Stimulated activated CD4-positive, alpha-beta T cell treated with anti-CD3 and anti-CD28 coated beads, Interleukin-2, amount 100 ng/mL, for 24 hours (primary cell): ENCODE measurements at places on chromosomes 11 and 22.

- no peak for DNase-seq
These were observed 4.9 kb downstream of the DAGLA start for GRCh38 chr11:61684870-61685616.

- DNase-seq = no peak
These were observed 58.4 kb downstream of the PPFIBP2 start for GRCh38 chr11:7572001-7572712.

GRCh38 chr22:25728071-25728470, 13.9 kb upstream of the MYO18B start:
- no peak for DNase-seq

- peak; percentile 84 for DNase-seq
These were observed 4.5 kb downstream of the GSTT2 start for GRCh38 chr22:23984430-23984829.

DNA sequence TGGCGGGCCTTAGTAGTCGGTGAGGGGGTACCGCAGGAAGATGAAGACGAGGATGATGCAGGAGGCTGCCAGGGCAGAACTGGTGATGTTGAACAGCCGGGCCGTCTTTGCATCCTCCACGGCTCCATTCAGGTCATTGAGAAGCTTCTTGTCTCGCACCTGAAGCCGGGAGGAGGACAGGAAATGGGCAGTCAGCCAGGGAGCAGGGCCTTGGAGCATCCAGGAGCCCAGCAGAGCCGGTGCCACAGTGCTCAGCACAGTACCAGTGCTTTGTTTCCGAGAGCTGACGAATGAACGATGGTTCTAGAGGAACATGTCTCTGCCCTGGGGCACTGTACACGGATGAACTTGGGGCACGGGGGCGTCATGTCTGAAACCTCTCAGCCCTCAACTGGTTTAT, 15.1 kb downstream of the IFITM10 start:
- no peak for DNase-seq

DNA sequence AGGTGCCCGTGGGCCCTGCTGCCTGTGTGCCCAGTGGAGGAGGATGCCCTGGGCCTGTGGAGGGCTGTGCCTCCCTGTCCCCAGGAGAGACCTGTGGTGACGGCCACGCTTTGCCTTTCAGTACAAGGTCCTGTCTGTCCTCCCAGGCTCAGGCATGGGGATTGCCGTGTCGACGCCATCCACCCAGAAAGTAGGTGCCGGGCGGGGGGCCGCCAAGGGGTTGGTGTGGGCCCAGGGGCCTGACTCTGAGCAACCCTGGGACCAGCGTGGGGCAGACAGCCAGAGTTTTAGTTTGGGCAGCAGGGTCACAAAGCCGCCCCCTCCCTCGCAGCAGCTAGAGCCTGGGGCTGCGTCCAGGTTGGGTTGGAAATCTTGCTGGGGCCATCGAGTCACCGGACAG, 56.3 kb downstream of the GRAMD4 start:
- no peak for DNase-seq

GRCh38 chr11:7904917-7905316, 26.2 kb downstream of the OR10A6 start:
- no peak for DNase-seq

DNA sequence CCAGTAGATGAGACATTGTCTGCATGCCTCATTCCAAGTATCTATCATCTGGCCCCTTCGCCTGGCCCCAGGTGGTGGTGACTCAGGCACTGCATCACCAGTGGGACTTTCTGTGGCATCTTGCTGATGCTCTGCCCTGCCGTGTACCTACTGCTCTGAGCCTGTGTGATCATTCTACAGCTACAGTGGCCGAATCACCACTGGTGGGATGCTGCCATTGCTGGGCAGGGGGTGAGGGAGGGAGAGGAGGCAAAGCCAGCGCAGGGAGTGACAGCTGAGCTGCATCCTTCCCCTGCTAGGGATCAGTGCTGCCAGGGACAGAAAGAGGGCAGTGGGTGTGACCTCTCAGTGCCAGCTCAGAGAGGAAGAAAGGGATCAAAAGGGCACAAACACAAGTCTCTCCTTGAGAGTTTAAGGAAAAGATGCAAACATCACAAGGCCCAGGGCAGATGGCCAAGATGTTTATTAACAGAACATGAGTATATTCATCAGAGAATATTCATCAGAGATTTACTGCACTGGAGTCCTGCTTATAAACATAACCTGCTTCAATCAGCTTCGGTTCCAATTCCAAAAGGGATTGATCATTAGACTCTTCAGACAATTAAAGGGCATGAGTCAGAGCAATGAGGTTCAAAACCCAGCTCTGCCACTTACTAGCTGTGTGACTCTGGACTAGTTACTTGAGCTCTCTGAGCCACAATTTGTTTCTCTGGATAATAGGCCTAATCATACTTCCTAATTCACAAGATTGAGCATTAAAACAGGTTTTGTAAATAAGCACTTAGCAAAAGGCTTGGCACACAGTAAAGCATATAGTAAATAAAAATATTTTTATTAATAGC, 109.8 kb downstream of the NAT10 start:
- peak; percentile 81 for DNase-seq
